HTR-8/SVneo (cell line): ENCODE measurements at places on chromosomes 5 and 9.

GRCh38 chr9:18382243-18382642, 91.7 kb upstream of the ADAMTSL1 start:
- DNase-seq, result no peak

GRCh38 chr5:65418661-65419060, 63.1 kb downstream of the ADAMTS6 start:
- no peak for DNase-seq

- no peak for DNase-seq
These were observed 388.8 kb downstream of the KDM4C start for GRCh38 chr9:7146582-7146981.

DNA sequence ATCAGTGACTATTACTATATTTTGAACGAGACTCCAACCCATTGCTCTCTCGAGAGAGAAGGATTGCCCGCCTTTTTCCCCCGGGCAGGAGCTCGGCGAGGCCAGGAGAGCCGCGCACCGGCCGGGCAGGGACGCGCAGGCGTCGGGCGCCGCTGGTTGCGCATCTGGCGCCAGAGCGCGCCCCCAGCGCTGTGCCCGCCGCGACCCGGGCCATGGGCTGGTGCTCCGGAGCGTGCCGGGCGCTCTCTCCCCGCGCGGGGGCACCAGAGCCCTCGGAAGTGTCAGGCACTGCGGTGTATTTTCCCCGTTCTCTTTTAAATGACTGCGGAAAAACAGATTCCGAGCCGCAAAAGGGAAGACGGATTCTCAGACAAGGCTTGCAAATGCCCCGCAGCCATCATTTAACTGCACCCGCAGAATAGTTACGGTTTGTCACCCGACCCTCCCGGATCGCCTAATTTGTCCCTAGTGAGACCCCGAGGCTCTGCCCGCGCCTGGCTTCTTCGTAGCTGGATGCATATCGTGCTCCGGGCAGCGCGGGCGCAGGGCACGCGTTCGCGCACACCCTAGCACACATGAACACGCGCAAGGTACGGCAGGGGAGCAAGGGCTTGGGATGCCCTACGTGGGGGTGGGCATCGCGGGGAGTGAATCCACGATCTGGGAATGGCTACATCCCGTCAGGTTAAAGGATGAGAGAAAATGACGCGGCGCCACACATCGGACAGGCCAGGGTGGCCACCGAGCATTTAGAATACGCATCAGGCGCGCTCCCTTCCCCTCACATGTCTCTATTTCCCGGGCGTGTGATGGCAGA, 1.1 kb upstream of the NTRK2 start:
- DNase-seq, result peak; percentile 13

DNA sequence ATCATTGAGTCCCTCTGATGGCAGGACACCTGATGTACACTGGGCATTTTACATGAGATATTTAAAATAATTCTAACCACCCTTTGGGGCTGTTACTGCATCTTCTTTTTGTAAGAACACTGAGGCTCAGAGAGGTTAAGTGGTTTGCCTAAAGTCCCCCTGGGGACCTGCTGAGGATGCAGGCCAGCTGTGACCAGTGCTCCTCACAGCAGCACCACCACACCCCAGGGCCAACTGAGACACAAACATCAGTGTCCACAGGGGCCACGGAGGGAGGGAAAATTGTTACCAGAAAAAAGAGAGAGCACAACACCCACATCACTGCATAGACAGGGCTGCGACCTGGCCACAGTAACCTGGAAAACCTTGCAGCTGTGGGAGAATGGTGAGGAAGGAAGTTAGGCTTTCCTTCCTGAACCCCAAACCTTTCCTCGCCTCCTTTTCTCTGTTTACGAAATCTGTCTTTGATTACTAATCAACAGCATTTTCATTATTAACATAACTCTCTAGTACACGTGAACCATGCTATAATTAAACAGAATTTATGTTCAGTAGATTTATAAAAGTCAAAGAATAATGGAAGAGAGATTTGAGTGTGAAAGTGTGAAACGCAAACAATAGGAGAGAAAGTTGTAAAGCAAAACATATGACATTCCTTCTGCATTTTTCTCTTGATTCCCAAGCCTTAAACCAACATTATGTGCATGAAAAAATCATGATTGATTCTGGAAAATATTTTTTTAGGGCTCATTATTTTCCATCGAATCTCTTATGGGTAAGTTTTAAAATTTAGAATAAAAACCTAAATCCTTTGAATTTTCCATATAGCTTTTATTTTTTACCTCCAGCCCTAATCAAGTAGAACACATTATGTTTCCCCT, 228.1 kb upstream of the DAPK1 start:
- DNase-seq, result no peak

- DNase-seq, result no peak
These were observed 105.7 kb upstream of the ADAMTSL1 start for GRCh38 chr9:18368206-18368605.

GRCh38 chr5:123659011-123659410, 147.0 kb downstream of the CSNK1G3 start:
- no peak for DNase-seq

GRCh38 chr9:89139455-89139854, 39.2 kb downstream of the SHC3 start:
- no peak for DNase-seq

- DNase-seq, result no peak
These were observed 566 bp downstream of the IRX2 start for GRCh38 chr5:2750758-2751464.

GRCh38 chr5:33441241-33442177, 744 bp downstream of the TARS1 start:
- DNase-seq, result peak; percentile 31

GRCh38 chr9:35729101-35729500, 2.9 kb downstream of the TLN1 start:
- no peak for DNase-seq

DNA sequence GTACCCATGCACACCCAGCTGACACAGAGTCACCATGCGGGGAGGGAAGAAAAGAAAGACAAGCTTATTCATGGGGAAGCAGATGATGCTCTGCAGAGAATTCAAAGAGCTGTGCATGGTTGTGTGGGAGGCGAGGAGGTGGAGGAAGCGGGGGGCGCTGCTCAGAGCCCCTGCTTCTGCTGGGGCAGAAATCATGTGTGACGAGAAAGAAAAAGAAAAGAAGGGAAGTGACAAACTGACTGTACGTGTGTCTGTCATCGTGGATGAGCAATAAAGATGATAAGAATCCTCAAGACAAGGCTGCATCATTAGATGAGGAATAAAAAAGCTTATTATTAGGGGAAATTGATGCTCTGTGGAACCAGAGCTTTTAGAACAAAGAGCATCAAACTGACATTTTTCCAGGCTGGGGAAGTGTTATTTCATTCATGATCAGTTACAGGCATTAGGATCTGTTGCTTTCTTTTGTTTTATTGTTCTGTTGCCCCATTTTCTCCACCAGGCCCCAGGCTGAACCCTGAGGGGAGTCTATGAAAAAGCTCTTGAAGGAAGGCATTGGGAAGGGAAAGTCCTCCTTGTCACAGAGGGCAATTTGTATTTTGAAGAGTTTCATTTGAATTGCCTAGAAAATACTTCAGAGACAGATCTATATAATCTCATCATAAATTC, 20.3 kb upstream of the SH3RF2 start:
- no peak for DNase-seq

- DNase-seq, result no peak
These were observed 158.8 kb downstream of the CEP120 start for GRCh38 chr5:123264394-123264793.

DNA sequence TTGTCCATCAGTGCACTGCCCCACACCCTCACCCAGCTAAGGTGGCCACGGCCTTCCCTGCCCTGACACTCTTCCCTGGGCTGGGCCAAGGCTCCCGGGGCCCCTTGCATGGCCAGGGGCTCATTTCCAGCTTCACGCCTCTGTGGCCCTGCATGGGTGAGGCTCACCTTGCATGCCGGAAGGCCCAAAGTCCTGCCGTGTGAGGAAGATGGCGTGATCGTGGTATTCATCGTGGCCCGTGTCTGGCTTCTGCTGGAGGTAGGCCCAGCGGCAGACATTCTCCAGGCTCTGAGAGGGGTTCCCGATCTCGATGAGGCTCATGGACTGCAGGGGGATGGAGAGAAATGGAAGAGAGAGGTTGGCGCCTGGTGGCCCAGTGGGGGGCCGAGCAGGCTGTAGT, 98.4 kb downstream of the ZNF354C start:
- no peak for DNase-seq

DNA sequence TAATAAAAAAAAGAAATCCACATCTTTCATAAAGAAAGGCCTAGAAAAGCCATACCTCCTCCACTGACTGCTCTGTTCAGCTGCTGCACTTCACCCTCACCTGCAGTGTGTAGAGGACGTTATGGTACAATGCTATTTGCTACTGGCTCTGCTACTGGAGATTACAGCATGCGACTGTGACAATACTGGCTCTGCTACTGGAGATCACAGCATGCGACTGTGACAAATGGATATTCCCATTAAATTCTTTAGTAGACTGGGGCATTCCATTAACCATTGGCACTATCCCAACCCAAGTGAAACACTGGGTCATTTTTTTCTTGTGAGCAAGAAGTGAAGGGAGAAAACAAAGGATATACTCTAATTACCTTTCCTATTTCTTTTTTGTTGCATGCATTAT, 1063.5 kb upstream of the DMAC1 start:
- DNase-seq, result no peak

- DNase-seq, result no peak
These were observed 8.3 kb upstream of the NKD2 start for GRCh38 chr5:1000329-1000728.

DNA sequence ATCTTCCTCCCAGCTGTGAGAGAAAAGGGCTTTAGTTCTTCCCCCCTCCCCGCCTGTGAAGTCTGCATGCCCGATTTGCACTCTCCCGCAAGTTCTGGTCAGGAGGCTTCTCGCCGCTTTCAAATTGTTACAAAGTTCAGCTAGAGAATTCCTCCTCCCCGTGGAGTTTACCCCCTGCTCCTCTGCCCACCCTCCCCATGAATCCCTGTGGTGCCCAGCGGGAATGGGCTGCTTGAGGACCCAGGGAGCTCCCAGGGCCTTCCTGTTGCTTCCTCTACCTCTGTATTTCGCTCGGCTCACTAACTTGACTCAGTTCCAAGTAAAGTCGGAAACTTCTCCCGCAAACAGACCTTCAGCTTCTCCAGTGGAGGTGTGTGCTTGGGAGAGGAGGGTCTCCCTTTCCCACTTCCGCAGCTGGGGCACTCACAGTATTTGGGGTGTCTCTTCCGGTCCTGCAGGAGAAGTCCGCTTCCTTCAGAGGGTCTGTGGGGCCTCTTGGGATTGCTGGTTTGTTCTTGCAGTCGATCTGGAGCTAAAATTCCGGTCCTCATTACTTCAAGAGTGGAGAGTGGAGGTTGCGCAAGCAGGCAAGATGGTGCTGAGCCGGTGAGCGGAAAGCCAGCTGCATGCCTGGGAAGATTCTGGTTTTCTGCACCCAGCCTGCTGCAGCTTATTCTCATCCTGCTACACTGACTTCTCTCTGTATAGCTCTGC, 97.8 kb downstream of the ADAMTS12 start:
- DNase-seq, result no peak

- DNase-seq, result no peak
These were observed 250.4 kb downstream of the NSG2 start for GRCh38 chr5:174295702-174296436.

GRCh38 chr5:15367489-15367888, 132.5 kb upstream of the FBXL7 start:
- no peak for DNase-seq

- no peak for DNase-seq
These were observed 53.7 kb upstream of the PIP5K1B start for GRCh38 chr9:68651280-68651893.

- peak; percentile 26 for DNase-seq
These were observed 401.1 kb upstream of the TRPC7 start for GRCh38 chr5:136766456-136766855.

- DNase-seq, result no peak
These were observed 8.4 kb downstream of the SEMA6A start for GRCh38 chr5:116566251-116566650.

DNA sequence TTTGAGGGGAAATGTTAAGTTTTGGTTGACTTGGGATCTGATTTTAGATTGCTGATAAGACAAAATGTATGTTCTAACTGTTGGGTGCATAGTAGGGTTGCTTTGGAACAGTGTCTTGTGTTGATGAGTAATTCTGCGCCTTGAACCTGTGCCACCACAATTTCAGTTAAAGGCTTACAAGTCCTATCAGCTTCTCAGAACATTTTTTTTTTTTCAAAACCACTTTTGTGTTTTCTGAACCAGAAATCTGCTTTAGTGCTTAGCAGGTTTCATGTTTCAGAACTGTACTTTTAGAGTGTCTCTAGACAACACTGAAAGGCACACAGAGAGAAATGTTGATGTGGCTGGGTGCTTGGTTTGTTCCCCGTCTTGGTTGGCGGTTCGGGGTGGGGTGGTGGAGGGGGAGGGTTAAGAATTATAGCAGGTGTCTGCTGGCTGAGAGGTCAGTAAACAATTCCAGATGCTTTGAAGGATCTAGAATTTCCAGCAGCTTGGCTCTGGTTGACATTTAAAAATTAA, 84.6 kb downstream of the ANKRD55 start:
- DNase-seq, result no peak

GRCh38 chr9:38373679-38374078, 18.8 kb upstream of the ALDH1B1 start:
- DNase-seq, result no peak

GRCh38 chr9:106324591-106325280, 538.2 kb upstream of the ZNF462 start:
- no peak for DNase-seq

- no peak for DNase-seq
These were observed 687 bp downstream of the LYSMD3 start for GRCh38 chr5:90528601-90529193.
